ENCODE measurements at places on chromosomes 2 and 18.

GRCh38 chr2:20617081-20617575 is 33.8 kb downstream of the HS1BP3 start:
- no peak for DNase-seq

DNA sequence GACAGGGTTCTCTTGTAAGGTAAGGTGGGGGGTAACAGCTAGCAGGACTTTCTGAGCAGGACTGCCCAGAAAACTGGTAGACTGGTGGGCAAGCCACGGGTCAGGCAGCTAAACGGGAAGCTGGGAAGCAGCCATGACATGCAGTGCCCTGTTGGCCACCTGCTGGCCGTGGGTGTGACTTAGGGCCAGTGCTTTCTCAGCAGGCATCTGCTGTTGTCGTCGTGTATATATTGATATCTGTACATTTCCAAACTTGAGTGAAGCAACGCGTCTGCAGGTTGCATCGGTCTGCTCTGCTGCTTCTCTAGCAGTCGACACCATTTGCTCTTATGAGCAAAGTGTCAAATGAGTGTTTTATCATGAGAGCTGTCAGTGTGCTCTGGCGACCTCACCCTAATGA is 31.0 kb downstream of the COA5 start:
- no peak for DNase-seq

DNA sequence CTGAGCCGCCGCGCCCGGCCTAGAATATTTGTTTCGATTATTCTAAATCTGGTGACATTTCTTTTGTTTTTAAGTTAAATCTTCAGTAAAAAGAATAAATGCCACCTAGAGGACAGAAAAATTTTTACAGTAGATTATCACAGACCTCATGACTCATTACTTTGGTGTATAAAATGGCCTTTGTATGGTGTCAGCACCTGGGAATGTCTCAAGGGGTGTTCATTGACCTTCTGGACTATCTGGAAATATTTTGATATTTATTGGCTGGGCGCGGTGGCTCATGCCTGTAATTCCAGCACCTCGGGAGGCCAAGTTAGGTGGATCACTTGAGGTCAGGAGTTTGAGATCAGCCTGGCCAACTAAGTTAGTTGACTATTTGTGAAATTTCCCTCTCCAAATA is 30.3 kb upstream of the SLC30A6 start:
- no peak for DNase-seq

- DNase-seq = no peak
Observed at GRCh38 chr2:195600778-195601177, 56.2 kb upstream of the SLC39A10 start.

DNA sequence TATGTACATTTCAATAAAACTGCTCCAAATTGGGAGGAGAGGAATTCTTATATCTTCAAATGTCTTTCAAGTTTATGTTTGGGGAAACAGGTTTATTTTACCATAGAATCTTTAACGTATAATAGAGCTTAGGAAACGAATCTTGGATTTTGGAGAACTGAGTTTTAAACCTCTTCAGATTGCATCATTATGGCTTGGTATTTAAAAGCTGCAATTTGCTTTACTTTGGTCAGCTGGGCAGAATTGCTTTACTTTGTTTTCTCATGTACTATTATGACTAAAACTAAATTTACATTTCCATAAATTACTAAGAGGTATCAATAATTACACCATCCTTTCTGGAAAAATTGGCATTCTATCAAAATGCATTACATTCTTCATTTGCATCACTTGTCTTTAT is 54.6 kb downstream of the BAZ2B start:
- DNase-seq = no peak

- DNase-seq = no peak
Observed at GRCh38 chr2:229044581-229044980, 226.5 kb downstream of the PID1 start.

GRCh38 chr2:168155046-168155445 is 92.3 kb downstream of the STK39 start:
- no peak for DNase-seq

- DNase-seq = no peak
Observed at GRCh38 chr2:108565778-108566375, 31.6 kb downstream of the LIMS1 start.

Measured in stimulated activated CD4-positive, alpha-beta T cell treated with anti-CD3 and anti-CD28 coated beads, Interleukin-15, amount 100 ng/mL, for 48 hours (primary cell).